CD4-positive, alpha-beta T cell treated with Interleukin-10 for 1 hour (primary cell): ENCODE measurements at places on chromosomes 2 and 18.

GRCh38 chr2:43307046-43307445 is 80.6 kb upstream of the ZFP36L2 start:
- DNase-seq, result no peak

- DNase-seq, result no peak
Measured at GRCh38 chr2:29806461-29806860, 114.9 kb downstream of the ALK start.

DNA sequence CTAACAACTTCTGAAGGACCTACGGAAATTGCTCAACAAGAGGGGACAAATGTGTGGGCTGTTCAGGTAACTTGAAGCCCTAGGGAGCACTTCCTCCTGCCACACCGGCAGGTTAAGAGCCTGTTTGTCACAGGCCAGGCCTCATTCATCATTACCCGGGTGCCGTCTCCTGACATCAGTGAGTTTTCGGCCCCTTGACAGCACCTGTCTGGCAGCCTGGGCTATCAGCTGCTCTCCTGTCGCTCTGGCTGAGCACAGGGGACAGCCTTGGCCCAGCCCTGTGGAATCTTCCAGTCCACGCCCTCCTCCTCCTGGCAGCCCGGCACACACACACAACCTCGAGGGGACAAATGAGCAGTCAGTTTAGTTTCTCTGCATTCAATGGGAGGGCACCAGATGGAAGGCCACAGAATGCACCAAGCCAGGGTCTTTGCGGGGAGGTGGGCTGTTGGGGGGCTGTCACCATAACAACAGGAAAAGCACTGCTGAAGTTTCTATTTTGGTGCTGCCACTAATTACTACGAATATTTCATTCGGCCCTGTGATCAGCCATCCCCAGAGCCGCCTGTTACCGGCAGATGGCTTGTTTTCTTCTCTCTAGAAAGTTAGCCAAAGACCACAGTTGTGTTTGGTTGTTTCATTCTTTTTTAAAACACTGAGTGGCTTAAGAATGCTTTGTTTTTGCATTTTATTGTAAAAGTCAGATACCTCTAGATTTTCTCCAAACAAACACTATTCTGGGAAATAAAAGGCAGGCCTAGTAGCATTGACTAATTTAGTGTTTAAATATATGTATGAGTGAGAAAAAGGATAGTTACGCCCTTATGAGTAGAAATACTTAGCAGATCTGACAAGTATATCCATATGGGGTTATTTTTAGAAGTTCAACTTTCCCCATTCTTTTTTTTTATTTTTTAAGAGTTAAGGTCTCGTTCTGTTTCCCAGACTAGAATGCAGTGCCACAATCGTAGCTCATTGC is 189.9 kb upstream of the NDUFV2 start:
- no peak for DNase-seq

DNA sequence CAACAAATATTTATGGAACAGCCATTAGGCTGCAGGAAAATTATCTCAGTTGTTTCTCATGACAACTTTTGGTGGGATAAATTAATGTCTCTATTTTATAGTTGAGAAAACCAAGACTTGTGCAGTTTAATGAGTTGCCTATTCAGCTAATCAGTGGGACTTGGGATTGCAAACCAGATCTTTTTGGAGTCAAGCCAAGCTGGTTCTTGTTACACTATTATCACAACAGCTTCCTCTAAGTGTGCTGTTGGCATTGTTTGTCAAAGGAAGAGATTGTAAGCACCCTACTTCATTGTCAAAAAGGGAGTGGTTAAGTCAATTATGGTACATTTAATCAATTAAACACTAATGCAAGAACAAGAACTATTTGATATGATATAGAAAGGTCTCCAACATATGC is 119.2 kb downstream of the PAX3 start:
- DNase-seq, result no peak

- DNase-seq, result no peak
Measured at GRCh38 chr2:136069773-136070172, 48.2 kb downstream of the CXCR4 start.

DNA sequence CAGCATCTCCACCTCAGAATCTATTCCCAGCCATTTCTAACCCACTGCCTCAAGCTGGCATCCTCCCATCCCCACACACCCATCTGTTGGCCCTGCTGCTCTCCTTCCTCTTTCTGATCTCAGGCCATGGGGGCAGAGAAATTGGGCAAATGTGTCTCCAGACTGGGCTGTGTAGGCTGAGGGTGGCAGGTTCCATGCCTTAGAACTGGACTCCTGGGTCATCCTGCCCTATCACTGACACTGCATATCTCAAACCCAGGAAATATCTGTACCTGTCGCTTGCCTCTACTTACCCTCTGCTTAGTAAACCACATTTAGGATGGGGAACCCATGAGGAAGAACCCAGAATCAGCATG is 1.8 kb downstream of the WNT10A start:
- no peak for DNase-seq

DNA sequence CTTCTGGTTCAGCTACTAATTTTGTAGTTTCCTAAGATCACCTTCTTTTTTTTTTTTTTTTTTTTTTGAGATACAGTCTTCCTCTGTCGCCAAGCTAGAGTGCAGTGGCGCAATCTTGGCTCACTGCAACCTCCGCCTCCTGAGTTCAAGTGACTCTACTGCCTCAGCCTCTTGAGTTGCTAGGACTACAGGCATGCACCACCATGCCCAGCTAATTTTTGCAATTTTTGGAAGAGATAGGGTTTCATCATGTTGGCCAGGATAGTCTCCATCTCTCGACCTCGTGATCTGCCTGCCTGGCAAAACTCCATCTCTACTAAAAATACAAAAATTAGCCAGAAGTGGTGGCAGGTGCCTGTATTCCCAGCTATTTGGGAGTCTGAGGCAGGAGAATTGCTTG is 301.5 kb upstream of the TFPI start:
- no peak for DNase-seq

GRCh38 chr2:113010088-113010487 is 4.8 kb downstream of the IL36A start:
- DNase-seq, result no peak

DNA sequence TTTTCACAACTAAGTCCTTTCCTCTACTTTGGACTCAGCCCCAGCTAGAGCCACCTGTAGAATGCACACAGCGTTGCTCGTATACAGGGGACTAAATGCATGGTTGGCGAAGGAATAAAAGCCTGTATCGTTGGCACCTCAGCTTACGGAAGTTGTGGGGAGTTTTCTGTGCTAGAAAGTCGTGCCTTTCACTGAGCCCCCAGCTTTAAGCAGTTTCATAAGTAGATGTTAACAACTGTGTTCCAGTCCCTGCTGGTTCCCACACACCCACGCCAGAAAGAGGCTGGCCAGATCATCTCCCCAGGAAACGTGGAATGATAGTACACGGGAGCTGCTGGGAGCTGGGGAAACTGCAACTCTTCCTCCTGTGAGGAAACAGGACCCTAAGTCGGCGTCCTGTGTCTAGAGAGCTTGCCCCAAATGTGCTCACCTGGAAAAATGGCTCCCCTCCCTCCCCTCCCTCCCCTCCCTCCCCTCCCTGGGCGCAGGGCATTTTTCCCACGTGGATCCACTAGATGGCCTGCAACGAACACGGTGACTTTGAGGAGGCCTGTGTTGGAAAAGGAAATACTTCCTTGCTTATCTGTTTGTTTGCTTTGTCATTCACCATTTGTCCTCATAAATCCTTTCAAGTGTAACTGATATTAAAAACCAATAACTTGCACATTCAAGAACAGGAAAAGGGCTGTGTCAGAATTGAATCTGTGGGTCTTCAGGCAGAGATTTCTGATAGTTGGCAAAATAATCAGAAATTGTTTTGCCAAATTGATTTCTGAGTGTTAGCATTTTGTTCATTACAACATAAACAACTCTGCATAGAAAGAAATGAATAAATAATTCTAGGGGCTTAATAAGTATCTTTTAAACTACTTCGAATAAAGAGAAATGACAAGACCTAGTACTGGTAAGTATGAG is 43.9 kb upstream of the RFX8 start:
- DNase-seq, result no peak

DNA sequence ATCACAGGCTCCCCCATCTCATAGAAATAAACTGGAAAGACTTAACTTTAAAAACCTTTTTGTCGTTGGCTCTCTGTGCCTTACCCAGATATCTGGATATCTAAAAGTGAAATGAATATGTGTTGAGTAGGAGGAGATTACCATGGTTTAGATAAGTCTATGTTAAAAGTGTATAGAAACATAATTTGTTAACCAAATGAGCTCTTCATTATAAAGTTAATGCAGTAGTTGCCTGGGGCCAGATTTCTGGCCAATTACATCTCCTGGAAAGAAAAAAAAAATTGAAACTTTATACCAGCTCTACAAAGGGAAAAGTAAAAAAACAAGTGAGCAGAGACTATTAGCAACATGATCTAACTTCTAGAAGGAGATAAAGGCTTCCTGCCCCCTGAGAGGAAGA is 259.6 kb upstream of the UBE2E3 start:
- no peak for DNase-seq

DNA sequence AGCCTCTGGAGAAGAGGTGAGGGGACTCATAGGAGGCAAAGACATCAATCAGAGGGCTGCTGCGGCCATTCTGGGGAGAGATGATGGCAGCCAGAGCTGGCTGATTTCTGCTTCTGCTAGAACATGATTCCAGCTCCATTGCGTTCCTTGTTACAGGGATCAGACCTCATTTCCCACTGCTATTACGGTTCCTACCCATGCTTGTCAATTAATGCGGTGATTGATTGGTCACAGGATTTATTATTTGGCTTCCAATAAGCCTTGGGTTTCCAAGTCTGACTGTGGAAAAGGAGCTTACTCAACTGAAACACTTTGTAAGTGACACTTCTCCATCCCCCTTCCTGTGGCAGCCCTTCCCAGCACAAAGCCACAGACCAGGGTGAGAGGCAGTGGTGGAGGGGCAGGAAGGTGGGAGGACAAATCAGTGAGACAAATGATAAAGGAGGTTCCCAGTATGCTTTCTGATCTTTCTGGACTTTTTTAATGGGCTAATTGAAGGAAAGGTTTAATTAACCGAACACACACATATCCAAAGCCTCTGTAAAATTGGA is 26.8 kb upstream of the CTLA4 start:
- no peak for DNase-seq

- no peak for DNase-seq
Measured at GRCh38 chr2:223500709-223501108, 101.5 kb downstream of the SCG2 start.

DNA sequence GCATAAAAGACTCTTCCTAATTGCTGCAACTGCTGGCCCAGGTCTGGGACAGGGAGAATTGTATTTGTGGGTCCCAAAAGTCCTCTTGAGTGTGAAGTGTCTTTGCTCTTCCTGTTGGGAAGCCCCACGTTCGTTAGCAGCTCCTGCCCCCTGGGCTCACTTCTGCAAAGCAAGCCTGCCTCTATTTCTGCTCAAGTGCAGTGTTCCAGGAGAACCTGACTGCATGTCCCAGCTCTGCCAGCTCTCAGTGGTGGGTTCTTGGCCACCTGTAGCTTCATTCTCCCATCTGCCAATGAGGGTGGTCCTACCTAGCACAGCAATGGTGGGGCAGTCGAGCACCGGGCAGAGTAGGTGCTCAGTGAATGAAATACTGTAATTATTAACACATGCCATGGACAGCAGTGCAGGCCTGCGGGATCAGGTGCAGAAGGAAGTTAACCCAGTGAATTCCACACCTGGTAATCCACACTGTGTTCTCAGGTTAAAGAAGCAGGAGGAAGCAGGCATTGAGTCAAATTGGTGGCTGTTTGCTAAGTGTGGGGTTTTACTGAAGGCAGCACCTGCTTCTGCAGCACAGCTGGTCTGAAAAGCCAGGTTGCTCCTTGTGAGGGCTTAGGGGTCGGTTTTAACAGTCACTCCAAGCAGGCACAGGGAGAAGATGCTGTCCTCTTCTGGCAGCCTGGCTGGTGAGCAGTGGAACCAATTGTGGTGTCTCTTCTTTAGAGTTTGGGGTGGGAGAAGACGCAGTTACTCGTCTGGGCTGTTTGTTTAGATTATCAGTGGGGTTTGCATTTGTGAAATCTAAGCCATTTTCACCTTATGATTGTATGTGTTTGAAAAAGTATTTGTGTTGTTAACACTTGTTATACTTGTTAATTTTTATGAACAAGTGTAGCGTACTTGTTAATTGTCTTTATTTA is 54.3 kb downstream of the DGKD start:
- no peak for DNase-seq

DNA sequence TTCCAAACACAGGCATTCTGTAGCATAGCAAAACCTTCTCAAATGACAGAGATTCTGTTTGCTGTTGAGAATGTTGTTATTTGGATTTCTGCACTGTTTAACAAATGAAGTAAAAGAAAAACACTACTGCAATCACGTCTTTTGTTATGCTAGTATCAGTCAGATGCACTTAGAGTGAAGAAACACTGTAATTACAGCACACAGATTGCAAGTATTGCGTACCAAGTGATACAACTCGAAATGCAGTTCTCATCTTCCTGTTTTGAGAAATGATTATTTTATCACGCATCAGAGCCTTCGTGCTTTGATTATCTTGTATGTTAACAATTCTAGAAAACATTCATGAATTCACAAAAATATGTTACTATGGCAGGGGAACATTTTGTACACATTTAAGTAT is 41.8 kb upstream of the KLF11 start:
- no peak for DNase-seq

GRCh38 chr2:2777213-2777612 is 446.1 kb upstream of the MYT1L start:
- no peak for DNase-seq

DNA sequence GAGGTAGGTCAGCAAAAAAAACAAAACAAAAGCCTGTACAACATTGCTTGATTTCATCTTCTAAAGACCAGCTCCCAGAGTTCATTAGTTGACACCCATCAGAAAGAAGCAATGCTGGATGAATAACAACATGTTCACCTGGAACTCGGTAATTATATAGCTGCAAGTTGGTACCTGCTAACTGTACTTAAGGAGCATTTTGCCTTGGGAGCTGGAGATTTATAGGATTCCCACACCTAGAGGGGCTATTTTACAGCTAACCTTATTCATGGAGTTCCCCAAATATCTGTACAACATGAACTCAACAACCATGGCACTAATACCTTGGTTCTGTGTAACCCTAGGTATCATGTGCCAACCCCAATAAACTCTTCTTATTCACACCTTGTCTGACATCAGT is 281.1 kb upstream of the NCKAP5 start:
- DNase-seq, result no peak

DNA sequence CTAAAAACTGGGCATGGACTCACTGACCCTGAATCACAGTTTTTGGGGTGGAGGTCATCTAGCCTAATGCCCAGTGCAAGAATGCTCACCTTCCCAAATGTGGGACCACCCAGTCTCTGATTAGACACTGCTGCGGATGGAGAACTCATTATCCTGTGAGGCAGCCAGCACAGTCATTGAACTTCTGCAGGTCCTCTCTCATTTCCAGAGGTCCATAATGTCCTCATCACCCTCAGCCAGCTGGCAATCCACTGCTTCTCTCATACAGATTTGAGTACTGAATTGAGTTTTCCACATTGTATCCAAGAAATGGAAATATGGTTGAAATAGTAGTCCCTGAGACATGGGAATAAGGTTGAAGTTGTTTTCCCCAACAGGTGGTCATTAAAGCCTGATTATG is 5.0 kb upstream of the MYO5B start:
- DNase-seq, result no peak

DNA sequence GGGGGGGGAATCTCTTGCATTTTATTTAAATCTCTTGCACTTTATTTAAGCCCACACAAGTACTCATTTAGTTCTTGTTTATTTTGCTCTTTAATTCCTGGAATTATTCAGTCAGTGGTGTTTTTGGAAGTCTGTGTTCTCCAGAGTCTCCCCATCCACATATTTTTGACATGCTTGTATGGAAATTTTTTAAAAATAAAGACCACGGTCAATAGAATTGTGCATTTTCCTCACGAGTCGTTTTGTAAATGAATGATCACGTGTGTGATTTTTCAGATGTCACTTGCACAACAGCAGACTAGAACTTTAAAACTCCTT is 824 bp downstream of the CD302 start:
- DNase-seq, result no peak

GRCh38 chr2:25320077-25320476 is 21.6 kb downstream of the DNMT3A start:
- DNase-seq, result no peak
